Dermis blood vessel endothelial cell (primary cell): ENCODE measurements at places on chromosomes 1 and 21. TPM values are rescaled to one million over a fixed set of nuclear protein-coding genes. Genes with fewer than 3 reads are reported as not detected.

RGSL1 gene
- total RNA-seq, result not detected in 2 replicates

CRYZL1 gene
- total RNA-seq, result 31.8 and 38.7 TPM in 2 replicates

ARTN gene
- total RNA-seq, result not detected in 2 replicates

- no peak for DNase-seq
Observed at GRCh38 chr1:46490406-46490655, 695 bp downstream of the DMBX1 start.

- DNase-seq, result no peak
Observed at GRCh38 chr1:156706657-156707416, 1.5 kb upstream of the CRABP2 start.
